ENCODE measurements at places on chromosomes 11 and 22. TPM values are rescaled to one million over a fixed set of nuclear protein-coding genes. Genes with fewer than 3 reads are reported as not detected.

DNA sequence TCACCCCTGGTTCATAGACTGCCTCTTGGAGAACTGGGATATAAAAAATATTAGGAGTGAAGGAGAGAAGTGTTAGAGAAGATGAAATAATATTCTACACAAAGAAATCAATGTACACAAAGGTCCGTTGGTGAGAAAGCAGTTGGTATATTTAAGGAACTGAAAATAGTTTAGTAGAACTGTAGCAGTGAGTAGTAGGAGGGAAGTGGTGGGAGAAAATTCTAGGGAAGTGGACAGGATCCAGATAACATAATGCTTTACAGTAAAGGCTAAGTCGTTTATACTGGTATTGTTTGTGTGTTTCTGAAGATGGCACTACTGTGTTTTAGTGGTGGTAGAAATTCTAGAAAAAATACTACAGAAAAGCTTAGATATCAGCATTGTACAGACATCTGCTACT, 120.8 kb upstream of the CHORDC1 start:
- DNase-seq: no peak

The CCDC73 gene
- not detected for total RNA-seq

DNA sequence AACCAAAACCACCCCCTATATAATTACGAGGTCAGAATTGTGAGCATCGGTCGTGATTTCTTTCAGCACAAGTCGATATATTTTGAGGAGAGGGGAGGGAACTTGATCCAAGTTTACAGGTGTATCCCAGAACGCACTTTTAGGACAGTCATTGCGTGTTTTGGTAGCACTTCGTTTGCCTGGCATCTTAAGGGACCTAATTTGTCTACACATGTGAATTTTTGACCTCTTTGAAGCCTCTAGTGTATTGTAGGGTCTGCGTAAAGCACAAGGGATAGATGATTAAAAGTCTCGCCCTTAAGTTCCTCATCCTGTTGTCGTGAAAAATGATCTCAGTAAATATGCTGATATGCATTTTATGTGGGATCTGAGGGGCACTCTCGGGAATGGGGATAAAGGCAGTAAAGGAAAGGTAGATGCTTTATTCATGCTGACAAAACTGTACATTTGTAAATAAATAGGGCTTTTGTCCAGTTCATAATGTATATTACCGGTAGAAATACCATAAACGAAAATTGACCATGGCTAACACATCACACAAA, 632 bp upstream of the CCDC34 start:
- DNase-seq: no peak

The PANX2 gene
- 0.58 TPM for total RNA-seq

The TOP3B gene
- 11.2 TPM for total RNA-seq

The ABCC8 gene
- 1.1 TPM for total RNA-seq

DNA sequence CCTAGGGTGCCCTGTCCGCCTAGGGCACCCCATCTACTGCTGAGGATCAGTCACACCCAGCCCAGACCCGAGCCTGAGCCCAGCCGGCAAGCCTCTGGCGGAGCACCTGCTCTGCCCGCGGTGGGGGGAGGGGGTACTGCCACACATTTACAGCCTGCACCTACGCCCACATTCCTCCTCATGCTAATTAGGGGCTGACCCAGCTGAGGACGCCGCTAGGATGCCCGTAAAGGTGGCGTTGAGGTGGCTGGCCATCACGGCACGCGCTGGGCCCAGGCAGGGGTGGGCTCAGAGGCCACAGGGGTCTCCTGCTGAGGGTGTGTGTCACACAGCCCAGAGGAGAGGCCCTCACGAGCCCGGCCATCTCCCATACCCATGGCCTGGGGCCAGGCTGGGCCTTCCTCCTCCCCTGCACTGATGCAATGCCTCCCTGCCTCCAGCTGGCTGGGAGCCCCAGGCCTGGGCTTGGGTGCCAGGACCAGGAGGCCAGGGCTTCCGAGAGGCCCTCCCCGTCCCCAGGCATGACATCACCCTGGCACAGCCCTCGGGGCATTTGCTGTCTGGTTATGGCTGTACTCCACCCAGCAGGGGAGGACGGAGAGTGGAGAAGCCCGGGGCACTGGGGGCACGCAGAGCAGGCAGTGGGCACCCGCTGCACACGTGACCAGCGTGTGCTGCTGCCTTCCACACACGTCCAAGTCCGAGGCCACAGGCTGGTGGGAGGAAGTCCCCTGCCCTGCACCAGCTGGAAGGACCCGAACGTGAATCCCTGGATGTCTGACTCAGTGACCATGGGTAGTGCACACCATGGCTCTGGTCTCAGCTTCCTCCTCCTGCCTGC, 12.7 kb downstream of the DUSP8 start:
- peak; percentile 89 for DNase-seq

The SLC6A5 gene
- total RNA-seq: not detected

GRCh38 chr11:105856954-105857353, 165.1 kb downstream of the MSANTD4 start:
- no peak for DNase-seq

- DNase-seq: peak; percentile 88
Observed at GRCh38 chr11:1882265-1883238, 9.1 kb downstream of the PRR33 start.
